ENCODE measurements at places on chromosomes 16 and 17.

GRCh38 chr17:43740541-43740940 is 18.1 kb downstream of the SOST start:
- DNase-seq: no peak

DNA sequence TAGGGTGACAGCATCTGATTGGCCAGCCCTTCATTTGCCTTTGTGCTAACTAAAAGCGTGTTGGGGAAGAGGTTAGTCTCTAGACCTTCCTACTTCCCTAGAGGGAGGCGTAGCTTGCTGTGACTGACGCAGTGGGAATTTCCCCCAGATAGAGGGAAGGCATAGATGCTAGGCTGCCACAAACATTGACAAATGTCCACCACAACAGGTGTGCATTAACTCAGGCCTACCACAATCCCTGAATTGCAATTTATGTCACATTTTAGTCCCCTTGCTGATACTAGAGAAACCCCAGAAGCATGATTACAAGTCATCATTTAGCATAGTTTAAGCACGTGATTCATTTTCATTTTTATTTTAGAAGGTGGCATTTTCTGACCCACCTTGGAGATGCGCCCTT is 76.3 kb upstream of the WSB1 start:
- no peak for DNase-seq

- DNase-seq: no peak
Observed at GRCh38 chr16:84246679-84247077, 6.9 kb upstream of the KCNG4 start.

DNA sequence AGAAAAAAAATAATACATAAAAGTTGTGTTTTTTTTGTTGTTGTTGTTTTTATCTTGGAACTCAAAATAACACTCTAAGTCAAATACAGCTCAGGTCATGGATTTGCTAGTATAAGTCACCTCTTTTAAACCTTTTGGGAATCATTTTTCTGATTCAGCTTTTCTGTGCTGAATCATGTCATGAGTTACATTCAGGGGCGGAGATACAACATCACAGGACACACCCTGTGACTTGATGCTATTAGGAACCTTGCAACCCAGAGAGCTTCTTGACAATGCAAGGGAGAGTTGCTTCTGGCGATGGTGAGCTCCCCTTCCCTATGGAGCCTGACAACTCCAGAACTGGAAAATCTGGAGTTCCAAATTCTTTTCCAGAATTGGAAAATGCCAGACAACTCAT is 358.3 kb upstream of the C16orf82 start:
- DNase-seq: no peak

DNA sequence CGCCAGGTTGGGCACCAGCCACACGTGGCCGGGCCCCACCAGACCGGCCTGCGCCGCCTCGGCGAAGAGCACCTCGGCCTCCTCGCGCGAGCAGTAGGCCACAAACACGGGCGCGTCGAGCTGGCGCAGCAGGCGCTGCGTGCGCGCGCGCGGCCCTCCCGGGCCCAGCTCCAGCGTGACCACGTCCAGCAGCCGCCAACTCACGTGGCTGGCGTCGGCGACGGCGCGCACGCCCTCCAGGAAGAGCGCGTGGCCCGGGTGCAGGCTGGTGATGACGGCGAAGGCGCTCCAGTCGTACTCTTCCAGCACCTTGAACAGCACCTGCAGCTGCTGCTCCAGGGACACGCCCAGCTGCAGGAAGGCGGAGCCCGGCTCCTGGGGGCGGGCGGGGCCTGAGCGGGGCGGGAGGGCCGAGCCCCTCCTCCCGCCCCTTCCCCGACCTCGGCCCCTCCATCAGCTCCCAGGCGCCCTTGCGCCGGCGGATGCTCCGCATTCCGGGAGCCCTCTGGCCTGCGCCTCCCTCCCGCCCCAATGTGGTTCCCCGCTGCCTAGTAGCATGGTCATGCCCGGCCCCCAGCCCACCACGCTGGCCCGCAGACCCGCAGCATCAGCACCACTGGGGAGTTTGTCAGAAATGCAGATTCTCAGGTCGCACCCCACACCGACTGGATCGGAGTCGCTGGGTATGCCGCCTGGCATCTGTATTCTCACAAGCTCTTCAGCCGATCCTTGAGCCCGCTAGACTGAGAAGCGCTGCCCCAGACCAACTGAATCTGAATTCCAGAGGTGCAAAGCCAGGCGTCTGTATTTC is 7.2 kb downstream of the GRIN2C start:
- DNase-seq: no peak

DNA sequence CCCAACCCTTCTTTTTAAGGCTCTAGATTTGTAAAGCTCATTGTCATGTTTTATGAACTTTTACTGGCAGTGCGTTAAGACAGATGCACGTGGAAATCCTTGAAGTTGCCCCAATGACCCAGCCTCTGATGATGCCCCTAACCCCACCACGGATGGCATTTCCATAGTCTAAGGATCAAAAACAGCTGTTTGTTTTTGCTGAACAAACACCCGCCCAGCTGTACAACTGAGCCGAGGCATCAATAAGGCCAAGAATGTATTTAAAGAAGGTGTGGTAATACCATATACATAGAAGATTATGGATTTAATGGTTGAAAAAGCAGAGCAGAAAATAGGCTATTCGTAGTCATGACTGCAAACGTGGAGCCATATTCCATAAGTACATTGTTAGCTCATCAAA is 83.7 kb downstream of the SALL1 start:
- no peak for DNase-seq

DNA sequence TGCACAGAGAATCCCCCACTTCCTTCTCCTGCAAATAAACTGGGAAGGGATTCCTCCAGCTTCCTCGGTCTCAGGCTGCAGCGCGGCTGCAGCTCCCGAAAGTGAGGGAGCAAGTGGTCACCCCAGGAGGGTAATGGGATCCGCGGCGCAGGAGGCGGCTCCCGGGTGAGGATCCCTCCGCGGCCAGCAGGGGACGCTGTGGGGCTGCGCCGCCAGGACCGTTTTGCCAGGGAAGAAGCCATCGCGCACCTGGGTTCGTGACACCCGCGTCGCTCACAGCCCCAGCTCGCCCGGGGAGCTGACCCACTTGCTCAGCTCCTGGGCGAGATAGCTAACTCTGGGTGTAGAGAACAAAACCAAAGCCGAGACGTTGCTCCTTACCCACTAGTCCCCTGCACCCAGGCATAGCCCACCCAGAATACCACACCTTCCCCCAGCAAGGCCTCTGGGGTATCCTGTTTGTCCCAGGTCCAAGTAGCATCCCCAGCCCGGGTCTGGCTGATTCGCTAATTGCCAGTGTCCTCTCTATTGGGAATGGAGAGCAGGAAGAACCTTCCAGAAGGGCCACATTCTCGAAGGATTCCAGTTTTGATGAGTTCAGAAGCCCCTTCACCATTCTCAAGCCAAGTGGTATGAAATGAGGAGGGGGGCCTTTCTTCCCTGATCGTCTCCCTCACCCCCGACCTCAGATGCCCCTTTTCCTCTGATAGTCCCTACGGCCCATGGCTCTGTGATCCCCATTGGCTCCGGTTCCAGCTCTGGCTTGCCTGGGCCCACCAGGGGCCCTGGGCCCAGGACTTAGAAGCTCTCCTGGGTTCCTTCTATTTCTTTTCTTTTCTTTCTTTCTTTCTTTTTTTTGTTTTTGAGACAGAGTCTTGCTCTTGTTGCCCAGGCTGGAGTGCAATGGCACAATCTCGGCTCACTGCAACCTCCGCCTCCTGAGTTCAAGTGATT is 14.1 kb downstream of the CYGB start:
- peak; percentile 72 for DNase-seq

GRCh38 chr16:1333149-1333812 is at the start of gene BAIAP3:
Gene BAIAP3, plus strand, starts transcription at chr16:1333645. Its CDS starts 4,905 bp downstream, at chr16:1338550.
- no peak for DNase-seq

DNA sequence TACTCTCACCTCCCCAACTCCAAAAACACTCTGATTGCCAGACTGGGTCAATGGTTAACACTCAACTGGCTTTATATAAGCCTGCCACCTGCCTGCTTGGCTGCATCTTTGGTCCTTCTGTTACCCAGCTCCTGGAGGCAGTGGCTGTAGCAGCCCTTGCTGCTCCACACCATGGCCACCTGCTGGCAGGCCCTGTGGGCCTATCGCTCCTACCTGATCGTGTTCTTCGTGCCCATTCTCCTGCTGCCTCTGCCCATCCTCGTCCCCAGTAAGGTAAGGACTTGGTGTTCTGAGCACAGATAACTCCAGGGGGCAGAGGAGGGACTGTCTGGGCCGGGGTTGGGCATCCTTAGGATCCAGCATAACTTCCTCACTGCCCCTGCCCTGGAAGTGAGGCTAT is at the start of gene SLC13A2:
Gene SLC13A2, plus strand, starts transcription at position 103 of the 400 bp plus-strand sequence. Its CDS starts 69 bp downstream, at position 172.
- no peak for DNase-seq

DNA sequence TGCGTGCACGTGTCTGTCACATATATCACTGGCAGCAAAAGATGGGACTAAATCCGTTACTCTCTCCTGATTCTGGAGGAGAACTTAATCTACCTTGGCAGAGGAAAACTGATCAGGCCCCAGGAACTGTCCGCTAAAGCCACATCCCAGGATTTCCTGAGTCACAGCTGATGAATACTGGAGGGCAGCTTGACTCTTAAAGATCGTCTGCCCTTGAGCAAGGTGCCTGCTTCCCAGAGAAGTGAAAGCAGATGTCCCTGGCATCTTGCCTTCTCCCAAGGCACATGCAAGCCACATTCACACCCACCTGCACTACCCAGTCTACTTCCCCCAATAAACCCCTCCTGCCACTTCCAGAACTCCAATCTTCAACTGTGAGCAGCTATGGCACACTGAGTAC is 99.8 kb downstream of the CPPED1 start:
- DNase-seq: no peak

DNA sequence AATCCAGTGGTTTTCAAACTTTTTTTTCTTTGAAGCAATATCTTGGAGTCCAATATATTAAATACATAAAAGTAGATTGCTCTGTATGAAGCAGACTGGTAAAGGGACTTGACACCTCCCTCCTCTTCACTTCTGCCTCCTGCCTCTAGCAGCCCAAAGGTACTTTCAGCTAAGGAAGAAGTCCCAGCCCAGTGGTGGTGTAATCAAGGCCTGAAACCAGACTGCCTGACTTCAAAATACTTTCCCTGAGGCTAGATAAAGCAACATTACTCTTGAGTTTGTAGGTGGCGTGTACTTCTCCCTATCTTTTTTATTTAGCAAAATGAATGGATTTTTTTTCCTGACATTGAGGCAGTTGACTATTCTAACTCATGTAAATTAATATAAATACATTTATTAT is 122.4 kb upstream of the TMEM97 start:
- no peak for DNase-seq

- no peak for DNase-seq
Observed at GRCh38 chr17:67879662-67880061, 54.4 kb downstream of the BPTF start.

DNA sequence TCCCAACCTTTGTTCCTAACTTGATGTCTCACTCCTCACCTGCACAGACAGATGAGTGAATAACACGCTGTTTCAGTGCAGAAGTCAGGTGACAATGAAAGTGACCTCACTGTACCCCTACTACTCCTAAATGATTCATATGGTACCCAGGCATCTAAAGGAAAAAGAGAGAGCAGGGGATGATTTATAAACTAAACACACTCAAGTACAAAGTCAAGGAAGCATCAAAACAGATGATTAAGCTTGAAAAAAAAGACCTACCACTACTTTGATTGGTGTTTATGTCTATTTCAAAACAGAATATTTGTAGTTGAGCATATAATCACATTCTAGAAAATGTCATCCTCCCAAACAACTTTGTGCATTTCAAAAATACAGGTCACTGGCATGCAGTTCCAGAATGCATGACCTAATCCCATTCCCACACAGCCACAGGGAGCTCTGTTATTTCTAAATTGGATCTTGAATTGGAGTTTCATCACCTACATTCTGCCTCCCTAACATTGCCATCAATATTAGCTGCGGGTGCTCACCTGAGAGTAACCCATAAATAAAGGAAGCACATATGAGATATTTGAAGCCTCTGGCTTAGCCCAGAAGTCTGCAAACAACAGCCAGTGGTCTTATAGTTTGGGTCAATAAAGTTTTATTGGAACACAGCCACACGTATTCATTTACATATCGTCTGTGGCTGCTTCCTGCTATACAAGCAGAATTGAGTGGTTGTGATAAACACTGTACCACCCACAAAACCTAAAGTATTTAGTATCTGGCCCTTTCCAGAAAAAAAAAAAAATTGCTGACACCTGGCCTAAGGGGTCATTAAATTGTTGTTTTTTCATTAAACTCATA is 14.0 kb downstream of the HS3ST3A1 start:
- no peak for DNase-seq

- no peak for DNase-seq
Observed at GRCh38 chr16:49663081-49664065, 192.5 kb downstream of the ZNF423 start.

GRCh38 chr16:82755570-82756282 is 129.0 kb downstream of the CDH13 start:
- no peak for DNase-seq

DNA sequence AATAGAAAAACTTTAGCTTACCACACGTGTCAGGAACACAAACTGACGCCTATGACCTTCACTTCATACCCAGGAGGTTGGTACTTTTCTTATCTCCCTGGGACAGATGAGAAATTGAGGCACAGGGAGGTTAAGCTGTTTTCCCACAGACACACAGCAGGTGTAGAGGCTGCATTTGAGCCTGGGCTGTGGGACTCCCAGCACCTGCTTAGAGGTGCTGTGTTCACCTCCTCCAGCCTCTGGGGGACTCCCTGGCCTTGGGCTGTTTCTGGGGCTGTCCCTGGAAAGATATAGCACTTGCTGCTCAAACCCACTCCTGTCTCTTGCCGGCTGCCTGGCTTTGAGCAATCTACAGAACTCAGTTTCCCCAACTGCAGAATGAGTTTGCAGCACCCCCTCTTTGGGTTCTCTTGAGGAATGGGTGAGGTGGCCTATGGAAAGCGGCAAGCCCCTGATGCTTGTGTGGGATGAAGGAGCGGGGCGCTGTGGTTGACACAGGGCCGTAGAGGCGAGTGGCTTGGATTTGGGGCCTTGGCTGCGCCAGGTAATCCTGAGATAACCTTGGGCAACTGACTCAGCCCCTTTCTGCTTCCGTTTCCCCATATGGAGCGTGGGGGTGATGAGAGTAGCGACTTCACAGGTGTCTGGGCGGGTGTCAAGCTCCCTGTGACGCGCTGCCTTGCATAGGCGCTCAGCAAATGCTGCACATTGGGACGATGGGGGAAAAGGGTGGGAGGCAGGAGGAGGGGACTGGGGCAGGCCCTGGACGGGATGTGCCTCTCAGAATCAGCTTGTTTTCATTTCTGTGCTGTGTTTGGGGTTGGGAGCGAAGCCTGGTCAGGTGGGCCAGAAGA is 104.5 kb upstream of the CIBAR2 start:
- DNase-seq: no peak

DNA sequence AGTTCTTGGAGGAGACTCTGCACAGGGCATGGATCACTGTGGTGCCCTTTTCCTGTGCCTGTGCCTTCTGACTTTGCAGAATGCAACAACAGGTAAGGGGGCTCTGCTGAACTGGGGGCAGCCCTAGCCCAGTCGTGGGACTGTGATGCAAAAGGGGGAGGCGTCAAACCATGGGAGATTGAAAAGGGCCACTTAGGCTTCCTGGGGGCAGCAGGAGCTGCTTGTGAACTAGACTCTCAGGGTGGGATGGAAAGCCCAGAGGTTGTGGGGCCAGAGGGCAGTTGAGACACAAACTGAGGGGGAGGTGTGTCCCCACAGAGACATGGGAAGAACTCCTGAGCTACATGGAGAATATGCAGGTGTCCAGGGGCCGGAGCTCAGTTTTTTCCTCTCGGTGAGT is 19.6 kb downstream of the ADGRG5 start:
- DNase-seq: no peak
